ENCODE measurements at places on chromosomes 11 and 22.

- DNase-seq, result no peak
These were observed 8.8 kb downstream of the CASTOR1 start for GRCh38 chr22:30280505-30280904.

- no peak for DNase-seq
These were observed 61.1 kb downstream of the SYTL2 start for GRCh38 chr11:85749884-85750283.

DNA sequence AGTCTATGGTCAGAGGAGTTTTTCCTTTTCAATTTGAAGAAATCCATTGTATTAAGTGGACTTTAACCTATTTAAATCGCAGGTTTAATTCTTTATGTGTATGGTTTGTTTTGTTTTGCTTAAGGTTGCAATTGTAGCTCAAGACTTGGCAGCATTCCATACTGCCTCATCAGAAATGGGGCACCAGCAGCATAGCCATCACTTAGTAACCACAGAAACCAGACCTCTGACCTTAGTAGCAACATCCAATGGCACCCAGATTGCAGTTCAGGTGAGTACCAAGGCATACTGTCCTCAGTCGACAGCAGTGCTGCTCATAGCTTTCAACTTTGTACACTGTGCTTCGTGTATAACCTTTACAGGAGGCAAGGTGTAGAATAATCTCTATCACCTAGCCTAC is 48.4 kb upstream of the WEE1 start:
- DNase-seq, result no peak

GRCh38 chr22:47836957-47837356 is 1074.5 kb downstream of the TBC1D22A start:
- DNase-seq, result no peak

Measured in endothelial cell (in vitro differentiated cells).